Adrenal gland (tissue), 19 donors: ENCODE measurements at places on chromosomes 3 and 15. TPM values are rescaled to one million over a fixed set of nuclear protein-coding genes. Genes with fewer than 3 reads are reported as not detected.
A peak's percentile ranks its signal among the peaks of the same experiment; 100 is the strongest.

DNA sequence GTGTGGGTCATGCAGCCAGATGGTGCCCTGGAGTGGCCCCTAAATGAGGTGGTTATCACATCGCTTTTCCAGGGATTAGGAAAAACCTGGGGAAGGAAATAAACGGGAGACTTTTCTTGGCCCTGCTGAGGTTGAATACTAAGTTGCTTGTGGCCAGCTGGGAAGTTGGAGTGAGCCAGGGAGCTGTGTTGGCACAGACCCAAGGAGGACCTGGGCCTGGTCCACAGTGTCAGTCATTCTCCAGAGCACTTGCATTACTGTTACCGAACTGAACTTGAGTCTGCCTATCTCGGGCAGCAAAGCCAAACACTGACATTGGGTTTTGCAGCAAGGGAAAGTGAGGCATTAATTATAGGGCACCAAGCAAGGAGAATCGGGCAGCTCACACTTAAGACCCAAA is 339.0 kb downstream of the GABRB3 start:
- no peak for DNase-seq

ACOX2 gene
- 36.5 TPM for total RNA-seq

DNA sequence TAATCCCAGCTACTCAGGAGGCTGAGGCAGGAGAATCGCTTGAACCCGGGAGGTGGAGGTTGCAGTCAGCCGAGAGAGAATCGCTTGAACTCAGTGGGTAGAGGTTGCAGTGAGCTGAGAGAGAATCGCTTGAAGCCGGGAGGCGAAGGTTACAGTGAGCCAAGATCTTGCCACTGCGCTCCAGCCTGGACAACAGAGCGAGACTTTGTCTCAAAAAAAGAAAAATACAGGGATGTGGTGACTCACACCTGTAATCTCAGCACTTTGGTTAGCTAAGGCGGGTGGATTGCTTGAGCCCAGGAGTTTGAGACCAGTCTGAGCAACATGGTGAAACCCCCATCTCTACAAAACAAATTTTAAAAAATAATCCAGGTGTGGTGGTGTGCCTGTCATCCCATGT is 26.8 kb downstream of the UBE2E1 start:
- DNase-seq = no peak

GRCh38 chr15:63089260-63090043 is 32.2 kb upstream of the LACTB start:
- DNase-seq = no peak

- no peak for DNase-seq
These were observed 56.0 kb downstream of the KLF13 start for GRCh38 chr15:31382713-31383045.

CCR8 gene
- not detected for total RNA-seq

DNA sequence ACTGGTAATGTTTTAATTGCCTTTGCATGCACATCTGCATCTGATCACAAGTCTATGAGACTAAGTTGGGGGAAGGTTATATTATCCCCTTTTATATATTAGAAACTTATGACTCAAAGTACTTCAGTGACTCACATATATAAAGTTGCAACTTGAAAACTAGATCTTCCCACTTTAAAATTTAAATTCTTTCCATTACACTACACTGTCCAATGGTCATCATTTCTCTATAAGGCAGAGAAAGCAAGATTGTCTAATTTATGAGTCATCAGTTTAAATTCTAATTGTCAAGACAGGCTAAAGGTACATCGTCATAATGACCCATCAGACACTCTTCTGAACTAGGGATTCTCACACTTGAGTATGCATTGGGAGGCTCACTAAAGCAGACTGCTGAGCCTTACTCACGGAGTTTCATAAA is 37.9 kb downstream of the CPA3 start:
- no peak for DNase-seq

- DNase-seq = peak; percentile 53
These were observed 706 bp downstream of the DVL3 start for GRCh38 chr3:184155644-184156521.

GRCh38 chr15:67110361-67110781 is 45.0 kb downstream of the SMAD3 start:
- no peak for DNase-seq

GFM1 gene
- 38.9 TPM for total RNA-seq

CHDH gene
- total RNA-seq = 29.6 TPM

- no peak for DNase-seq
These were observed 188.6 kb downstream of the FNDC3B start for GRCh38 chr3:172228036-172228415.

DNA sequence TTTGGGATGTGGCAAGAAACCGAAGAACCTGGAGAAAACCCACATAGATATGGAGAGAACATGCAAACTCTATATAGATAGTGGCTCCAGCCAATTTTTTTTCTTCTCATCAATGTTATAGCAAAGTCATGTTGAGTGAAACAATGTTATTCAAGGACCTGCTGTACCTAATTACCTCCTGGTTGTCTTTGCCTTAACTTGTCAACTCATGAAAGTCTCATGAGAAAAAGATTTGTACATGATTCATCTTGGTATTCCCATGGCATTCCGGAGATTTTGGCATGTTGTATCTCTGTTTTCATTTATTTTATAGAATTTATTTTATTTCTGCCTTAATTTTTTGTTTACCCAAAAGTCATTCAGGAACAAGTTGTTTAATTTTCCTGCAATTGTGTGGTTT is 303.8 kb upstream of the CDIN1 start:
- DNase-seq = no peak

CNTN4 gene
- 3.4 TPM for total RNA-seq

KY gene
- 16.7 TPM for total RNA-seq

GRCh38 chr15:64017591-64018163 is 28.6 kb downstream of the DAPK2 start:
- no peak for DNase-seq

DNA sequence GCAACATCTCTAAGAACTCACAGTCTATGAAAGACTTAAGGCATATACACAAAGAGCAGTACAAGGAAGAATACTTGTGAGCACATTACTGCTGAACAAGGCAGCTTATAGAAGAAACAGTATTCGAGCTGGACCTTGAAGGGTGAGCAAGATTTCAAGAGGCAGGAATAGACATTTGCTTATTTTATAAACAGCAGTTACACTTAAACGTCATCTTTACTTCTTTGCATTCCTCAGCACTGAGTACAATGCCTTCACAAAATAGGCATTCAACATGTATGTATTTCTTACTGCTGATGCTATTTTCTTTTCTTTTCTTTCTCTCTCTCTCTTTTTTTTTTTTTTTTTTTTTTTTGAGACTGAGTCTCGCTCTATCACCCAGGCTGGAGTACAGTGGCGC is 205.8 kb downstream of the ZIC4 start:
- DNase-seq = no peak
